ENCODE measurements at places on chromosomes 13 and 19. TPM values are rescaled to one million over a fixed set of nuclear protein-coding genes. Genes with fewer than 3 reads are reported as not detected.

DNA sequence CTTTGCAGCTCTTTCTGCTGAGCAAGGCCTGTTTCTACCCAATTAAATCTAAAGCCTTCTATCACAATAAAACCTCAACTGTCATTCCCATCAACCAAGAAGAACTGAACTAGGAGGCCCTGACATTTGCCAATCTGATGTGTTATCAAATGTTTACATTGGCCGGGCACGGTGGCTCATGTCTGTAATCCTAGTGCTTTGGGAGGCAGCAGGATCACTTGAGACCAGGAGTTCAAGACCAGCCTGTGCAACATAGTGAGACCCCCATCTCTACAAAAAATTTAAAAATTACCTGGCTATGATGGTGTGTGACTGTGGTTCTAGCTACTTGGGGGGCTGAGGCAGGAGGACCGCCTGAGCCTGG lies 2.8 kb upstream of the FBXO17 start:
- DNase-seq, result no peak

Gene ATP1A3
- 34.7 TPM for total RNA-seq

DNA sequence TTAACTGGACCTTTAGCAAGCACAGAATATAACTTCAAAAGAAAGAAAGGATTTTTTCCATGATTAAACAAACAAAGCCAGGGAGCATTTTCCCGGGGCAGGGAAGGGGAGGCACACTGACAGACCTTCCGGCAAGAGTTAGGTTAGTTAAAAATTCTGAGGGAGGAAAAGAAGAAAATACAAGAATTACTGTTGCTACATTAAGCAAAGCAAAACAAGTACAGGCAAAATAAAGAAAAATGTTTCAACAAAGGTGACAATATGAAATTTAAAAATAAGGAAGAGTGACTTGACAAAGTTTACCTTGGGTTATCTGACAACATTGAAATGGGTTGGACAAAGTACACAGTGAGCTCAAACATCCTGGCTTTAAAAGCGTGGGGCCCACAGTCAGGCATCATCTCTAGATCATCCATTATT lies 51.5 kb downstream of the KLF12 start:
- DNase-seq, result no peak

DNA sequence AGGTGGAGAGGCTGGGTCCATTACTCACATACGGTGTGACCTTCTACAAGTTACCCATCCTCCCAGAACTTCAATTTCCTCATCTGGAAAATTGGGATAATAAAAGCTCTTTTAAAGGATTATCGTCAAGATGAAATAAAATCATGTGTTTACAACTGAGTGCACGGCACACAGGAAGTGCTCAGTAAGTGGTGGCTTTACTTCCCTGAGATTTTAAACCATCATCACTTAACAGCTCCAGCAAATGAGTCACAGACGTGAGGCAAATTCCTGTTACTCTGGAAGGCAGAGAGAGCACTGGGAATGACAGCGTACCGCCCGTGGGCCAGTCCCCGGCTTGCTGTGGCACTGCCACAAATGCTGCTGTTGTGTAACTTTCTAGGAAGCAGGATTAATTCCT lies 64.1 kb downstream of the MRPL57 start:
- DNase-seq, result no peak

- peak; percentile 63 for DNase-seq
Measured at GRCh38 chr13:49669735-49670309, 21.5 kb downstream of the EBPL start.

DNA sequence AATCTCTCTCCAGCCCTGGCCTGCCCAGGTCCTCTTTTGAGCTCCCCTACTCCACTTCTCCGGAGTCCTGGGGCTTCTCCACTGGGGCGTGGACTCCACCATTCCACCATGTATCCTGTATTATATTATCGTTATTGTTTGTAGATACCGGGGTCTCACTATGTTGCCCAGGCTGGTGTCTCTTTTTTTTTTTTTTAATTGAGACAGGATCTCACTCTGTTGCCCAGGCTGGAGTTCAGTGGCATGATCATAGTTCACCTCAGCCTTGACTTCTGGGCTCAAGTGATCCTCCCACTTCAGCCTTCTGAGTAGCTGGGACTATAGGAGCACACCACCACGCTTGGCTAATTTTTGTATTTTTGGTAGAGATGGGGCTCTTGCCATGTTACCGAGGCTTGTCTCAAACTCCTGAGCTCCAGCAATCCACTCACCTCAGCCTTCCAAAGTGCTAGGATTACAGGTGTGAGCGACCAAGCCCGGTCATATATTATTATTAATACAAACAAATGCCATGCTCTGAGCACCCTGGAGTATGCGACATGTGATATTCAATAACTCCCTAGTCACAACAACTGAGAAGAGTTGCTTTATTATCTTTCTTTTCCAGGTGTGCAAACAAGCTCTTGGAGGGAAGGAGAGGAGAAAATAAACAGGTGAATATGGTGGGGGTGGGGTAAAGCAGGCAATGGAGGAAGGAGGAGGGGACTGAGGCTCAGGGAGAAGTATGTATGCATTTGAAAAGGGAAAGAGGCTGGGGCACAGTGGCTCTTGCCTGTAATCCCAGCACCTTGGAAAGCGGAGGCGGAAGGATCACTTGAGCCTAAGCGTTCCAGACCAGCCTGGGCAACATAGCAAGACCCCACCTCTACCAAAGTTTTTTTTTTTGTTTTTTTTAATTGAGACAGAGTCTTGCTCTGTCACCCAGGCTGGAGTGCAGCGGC lies 2.8 kb upstream of the CERS4 start:
- no peak for DNase-seq

DNA sequence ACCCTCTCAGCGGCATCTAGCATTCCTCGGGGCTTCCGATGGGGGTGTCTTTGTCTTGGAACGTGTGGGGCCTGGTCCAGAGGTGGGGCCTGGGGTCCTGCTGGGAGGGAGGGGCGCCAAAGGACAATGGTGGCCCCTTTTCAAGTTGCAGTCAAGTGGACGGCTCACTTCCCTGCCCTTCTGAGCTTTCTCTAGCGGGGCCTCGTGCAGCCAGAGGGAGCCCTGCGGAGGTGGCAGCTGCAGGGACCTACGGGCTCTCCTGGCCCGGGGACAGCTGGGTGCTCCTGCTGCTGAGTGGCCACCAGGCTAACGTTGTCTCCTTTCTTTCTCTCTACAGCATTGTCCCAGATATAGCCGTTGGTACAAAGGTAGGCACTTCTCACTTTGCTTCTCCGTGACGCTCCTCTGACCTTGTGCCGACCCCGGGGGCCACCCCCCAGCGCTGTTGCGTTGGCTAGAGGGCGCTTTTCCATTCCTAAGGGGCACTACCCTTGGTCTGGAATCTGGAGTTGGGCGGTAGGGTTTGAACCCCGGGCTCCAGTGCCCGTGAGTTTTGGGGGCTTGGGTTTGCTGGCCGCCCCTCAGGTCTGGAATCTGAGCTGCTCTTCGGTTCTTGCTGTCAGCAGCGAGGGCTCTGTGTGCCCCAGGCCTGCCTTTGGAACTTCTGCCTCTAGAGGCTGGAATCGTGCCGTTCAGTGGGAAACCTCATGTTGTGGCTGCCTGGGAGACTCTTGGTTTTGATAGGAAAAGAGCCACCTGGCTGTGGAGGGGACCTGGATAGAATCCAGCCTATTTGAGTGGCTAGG lies 2.0 kb downstream of the PTBP1 start:
- DNase-seq, result no peak

- no peak for DNase-seq
Measured at GRCh38 chr19:44051650-44052402, at the start of gene ZNF223. TSS of gene ZNF223 (plus strand) at chr19:44052036. CDS start at chr19:44055177, 3,141 bp downstream.

Gene SYT3
- total RNA-seq, result 4.6 TPM

- no peak for DNase-seq
Measured at GRCh38 chr13:45830121-45830520, 21.4 kb downstream of the SIAH3 start.

Gene ZNF585A
- total RNA-seq, result 3.9 TPM

- no peak for DNase-seq
Measured at GRCh38 chr13:26529441-26529840, 28.0 kb upstream of the WASF3 start.

Gene ARL11
- total RNA-seq, result not detected

Gene GEMIN7
- 35.4 TPM for total RNA-seq

GRCh38 chr19:45960595-45961235 lies 12.9 kb downstream of the NOVA2 start:
- no peak for DNase-seq

DNA sequence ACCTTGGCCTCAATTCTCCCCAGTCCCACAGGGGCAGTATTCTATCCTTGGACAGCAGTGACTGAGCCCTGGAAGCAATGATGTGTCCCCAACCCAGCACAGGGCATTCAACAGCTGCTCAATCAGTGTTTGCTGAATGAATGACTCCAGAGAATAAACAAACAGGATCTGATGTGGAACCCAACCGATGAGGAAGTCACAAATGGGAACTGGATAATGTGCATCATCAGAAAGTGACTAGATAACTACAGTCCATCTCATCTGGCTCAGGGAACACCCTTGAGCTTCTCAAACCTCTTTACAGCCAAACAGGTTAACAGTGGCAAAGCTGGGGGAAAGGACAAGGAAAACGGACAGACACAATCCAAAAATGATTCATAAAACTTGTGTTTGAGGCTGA lies 8.2 kb downstream of the SLC25A30 start:
- no peak for DNase-seq

Gene GSX1
- not detected for total RNA-seq

DNA sequence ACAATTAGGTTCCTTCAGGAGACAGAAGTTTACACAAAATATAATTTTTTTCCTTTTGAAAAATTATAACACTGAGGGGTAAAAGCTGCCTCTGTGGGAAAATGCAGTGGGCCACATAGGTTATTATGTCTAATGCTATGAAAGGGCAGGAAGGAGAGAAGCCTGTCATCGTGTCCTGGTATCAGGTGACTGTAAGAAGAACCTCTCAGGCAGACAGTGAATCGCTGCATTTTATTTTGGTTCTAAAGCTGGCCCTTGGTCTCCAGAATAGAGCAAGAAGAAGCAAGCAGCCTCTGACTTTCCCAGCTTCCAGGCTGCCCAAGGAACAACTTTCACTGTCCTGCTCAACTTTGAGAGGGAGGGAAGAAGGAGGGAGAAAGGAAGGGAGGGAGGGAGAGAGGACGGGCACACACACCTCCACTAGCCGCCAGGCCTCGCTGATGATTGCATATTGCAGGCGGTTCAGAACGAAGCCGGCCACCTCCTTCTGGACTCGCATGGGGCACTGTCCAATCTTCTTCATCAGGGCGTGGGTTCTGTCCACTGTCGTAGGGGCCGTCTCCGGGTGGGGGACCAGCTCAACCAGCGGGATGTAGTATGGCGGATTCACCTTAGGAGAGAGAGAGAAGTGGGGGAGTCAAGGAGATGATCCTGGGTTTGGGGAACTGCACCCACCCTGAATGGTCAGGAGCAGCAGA lies 93.8 kb downstream of the CRYL1 start:
- no peak for DNase-seq

DNA sequence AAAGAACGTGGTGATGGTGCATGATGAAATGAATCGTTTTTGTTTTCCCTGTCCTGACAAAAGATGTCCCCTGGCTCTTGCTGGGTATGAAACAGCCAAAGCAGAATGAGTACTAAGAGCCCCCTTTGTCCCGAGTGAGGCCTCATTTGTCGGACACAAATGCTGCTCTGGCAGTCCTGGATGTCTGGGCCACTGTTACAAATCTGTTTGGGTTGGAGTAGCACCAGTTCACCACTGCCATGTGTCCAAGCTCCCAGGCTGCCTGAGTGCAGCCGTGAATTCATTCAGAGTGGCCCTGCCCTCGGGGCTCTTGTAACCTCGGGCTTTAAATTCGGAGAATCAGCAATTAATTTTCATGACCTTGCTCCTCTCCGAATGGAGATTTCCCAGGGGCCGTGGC lies 182.4 kb downstream of the NUFIP1 start:
- DNase-seq, result no peak

DNA sequence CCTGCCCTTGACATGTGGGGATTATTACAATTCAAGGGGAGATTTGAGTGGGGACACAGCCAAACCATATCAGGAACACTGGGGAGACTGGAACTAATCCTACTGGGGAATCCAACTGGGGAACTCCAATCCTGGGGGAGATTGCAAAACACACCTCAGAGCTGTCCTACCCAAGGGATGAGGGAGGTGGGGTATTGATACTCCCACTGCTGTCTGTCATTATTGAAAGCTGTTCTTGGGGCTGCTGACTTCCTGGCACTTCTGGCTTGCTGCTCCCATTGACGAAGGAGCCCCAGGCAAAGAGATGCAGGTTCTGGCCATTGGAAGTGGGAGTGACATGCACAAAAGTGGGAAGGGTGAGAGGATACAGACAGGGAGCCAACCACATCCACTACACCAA lies 24.7 kb upstream of the POP4 start:
- no peak for DNase-seq

- DNase-seq, result no peak
Measured at GRCh38 chr19:50952910-50953309, at the start of gene KLK5. TSS of gene KLK5 (minus strand) at chr19:50953038. CDS start at chr19:50952657, 381 bp downstream.

DNA sequence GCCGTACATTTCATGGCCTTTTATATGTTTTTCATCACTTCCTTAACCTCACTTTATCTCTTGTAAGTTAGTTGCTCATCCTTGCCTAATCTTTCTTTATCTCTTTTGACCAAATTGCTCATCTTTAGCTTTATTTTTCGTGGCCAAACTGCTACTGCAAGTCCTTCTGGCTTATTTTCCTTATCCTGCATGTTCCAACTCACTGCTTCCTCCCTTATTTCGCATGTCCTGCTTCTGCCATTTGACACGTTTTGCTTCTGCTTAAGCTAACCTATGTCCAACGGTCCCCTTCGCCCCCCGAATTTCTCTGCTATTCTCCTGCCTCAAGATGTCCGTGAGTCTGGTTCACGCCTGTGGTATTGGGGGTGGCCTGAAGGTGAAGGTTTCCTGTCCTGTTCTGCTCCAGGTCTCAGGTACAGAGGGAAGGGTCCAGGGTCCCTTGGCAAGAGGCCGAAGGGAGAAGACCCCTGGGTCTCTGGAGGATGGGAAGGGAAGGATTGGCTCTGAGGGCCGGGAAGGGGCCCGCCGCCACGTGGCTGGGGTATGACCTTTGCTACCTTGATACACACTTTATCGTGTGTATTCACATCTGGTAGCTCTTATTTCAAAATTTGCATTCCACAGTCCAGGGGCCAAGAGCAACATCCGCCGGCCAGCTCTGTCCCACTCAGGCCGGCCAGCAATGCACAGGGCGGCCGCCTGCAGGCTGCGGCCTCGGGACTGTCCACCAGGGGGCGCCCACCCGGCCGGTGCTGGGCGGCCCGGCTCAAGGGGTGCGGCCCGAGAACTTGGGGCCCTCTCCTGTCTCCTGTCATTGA lies 2.9 kb upstream of the C19orf85 start:
- no peak for DNase-seq

- no peak for DNase-seq
Measured at GRCh38 chr13:48265217-48265815, 32.3 kb downstream of the ITM2B start.

Gene PROZ
- not detected for total RNA-seq

DNA sequence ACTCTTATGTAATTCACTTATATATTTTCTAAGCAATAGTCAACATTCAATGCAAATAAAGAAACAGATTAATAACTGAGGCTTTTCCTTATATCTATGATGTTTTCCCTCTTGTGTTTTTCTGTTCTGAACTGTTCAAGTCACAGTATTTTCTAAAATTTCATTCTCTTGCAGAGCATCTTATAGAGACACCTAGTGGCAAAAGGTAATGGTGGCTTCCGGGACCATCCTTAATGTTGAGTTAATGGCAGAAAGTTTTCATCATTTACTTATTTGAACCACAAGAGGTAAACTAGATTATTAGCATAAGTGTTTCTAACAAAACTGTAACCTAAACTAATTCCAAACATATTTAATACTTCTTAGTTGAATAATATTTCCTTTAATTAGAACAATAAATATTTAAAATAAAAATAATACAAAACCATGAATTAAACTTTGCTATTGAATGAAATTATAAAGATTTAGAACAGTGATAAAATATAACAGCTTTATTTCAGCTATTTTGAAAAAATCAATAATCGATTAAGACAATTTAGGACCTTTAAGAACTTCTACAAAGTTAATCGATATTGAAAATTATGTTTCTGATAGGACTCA lies 1.7 kb upstream of the SLITRK5 start:
- no peak for DNase-seq
